Activated CD4-positive, alpha-beta memory T cell treated with anti-CD3 and anti-CD28 coated beads, Interleukin-2, amount 10 ng/mL, durations not matched to agents 7 days and 5 days (primary cell): ENCODE measurements at places on chromosomes 3 and 15.
A peak's percentile ranks its signal among the peaks of the same experiment; 100 is the strongest.

DNA sequence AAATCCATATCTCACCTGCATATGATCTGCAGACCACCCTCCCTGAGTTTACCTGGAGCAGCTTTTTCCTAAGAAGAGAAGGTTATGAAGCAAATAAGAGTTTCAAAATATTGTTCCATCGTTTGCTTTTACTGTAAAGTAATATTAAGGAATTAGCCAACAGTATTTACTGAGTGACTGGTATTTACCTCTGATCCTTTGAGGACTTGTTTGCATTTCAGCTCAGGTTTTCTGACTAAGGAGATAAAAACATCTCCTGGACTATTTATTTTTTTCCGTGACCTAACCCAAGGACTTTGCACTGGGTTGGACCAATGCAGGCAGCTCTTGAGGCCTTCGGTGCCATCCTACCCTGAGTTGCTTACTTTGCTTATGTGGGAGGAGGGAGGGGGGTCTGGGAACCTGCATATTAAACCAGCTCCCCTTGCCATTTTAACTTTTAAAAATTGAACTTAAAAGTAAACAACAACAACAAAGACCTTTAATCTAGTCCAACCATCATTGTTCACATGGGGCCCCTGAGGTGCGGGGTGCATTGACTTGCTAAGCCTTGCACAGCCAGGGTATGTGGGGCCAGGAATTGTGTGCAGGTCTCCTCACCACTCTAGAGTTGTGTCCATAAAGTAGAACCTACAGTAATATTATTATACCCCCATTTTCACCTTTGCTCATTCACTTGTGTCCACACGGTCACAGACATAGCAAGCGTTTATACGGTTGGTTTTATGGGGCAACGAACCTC lies 39.3 kb downstream of the TRAK1 start:
- H3K4me3 ChIP-seq = no peak overlapping the region
- H3K36me3 ChIP-seq = peaks cover 9% of the 10 kb centered on the region
- H3K27me3 ChIP-seq = no peaks in the 10 kb centered on the region
- DNase-seq = no peak

- peaks cover 5% of the 10 kb centered on the region for H3K27me3 ChIP-seq
- H3K4me3 ChIP-seq = no peak overlapping the region
- H3K27ac ChIP-seq = no peak overlapping the region
- no peak for DNase-seq
Observed at GRCh38 chr15:26091184-26091583, 228.1 kb upstream of the ATP10A start.

GRCh38 chr3:88059380-88060170 lies 520 bp downstream of the ZNF654 start:
- peak overlapping the region; percentile 95 for H3K27ac ChIP-seq
- no peaks in the 10 kb centered on the region for H3K27me3 ChIP-seq
- H3K4me1 ChIP-seq = peaks cover 56% of the 10 kb centered on the region
- DNase-seq = no peak

GRCh38 chr3:30368978-30369377 lies 237.4 kb upstream of the TGFBR2 start:
- no peak overlapping the region for H3K4me3 ChIP-seq
- no peaks in the 10 kb centered on the region for H3K4me1 ChIP-seq
- H3K27me3 ChIP-seq = peaks cover 3% of the 10 kb centered on the region
- H3K27ac ChIP-seq = no peak overlapping the region

DNA sequence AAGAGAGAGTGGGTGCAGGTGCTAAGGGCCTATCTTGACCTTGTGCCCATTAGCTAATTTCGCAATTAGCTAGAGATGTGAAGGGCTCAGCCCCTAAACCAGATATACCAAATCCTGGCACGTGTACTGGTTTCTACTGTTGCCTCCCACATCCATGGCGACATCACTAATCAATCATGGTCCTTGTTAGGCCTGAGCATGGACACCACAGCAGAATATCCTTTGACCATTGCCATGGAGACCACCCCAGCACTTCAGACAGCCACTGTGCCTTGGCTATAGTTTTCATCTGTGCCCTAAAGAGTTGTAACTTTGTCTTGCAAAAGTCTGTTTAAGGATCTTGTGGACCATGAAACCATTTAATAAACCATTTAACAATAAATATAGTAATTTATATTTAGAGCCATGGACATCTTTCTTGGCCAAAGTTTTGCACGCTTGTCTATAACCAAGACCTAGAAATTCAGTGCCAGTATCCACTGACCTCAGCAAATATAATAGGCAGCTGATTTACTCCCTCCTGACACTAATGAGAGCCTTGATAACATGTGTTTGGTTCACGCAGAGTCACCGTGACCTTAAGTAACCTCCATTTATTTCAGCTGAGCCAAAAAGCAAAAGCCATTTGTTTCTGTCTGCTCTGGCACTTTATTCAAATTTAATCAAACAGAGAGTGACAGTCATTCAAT lies 43.4 kb downstream of the COLQ start:
- no peak overlapping the region for H3K27ac ChIP-seq
- no peak overlapping the region for H3K4me3 ChIP-seq
- no peaks in the 10 kb centered on the region for H3K36me3 ChIP-seq
- H3K4me1 ChIP-seq = no peaks in the 10 kb centered on the region
- DNase-seq = no peak

DNA sequence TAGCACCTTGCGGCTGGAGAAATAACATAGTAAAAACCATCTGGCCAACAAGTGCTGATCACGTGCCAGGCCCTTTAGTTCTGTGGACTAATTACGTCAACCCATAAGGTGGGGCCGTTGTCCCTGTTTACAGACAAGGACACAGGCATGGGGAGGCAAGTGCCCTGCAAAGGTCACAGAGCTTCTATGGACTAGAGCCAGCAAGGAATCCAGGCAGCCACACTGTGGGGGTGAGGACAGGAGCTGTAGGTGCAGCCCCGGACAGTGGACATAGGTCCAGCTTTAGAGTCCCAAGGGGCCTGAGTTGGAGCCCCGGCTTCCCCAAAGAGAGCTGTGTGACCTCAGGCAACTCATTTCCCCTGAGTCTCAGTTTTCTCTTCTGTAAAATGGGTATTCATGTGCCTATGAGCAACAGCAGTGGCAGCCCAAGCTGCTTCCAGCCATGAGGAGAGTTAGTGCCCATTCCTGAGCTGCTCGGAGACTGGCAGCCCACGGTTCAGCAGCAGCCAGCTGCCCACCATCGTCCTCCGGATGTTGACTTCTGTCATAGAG lies 13.9 kb downstream of the CHST13 start:
- H3K4me1 ChIP-seq = peaks cover 3% of the 10 kb centered on the region
- H3K27me3 ChIP-seq = peaks cover 10% of the 10 kb centered on the region
- H3K4me3 ChIP-seq = no peak overlapping the region
- DNase-seq = no peak
- no peaks in the 10 kb centered on the region for H3K36me3 ChIP-seq
- no peak overlapping the region for H3K27ac ChIP-seq

DNA sequence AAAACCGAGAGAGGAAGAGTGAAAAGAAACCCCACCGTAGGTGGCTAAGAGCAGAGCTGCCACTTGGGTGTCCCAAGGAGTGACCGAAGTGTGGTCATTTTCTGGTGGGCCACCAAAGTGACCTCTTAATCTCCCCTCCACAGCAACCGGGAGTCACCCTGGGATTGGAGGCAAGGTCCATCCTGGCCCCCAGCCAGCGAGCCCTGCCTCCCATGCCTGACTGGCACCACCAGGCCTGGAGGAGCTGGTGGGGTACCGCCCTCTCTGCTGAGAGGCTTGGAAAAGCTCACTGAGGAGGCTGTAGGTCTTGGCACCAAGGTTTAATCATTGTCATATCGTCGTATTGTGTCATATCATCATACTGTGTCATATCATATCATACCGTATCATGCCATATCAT lies 74.0 kb upstream of the TRPM1 start:
- peaks cover under 1% of the 10 kb centered on the region for H3K27me3 ChIP-seq
- H3K4me1 ChIP-seq = peaks cover 13% of the 10 kb centered on the region
- DNase-seq = no peak
- peaks cover 4% of the 10 kb centered on the region for H3K36me3 ChIP-seq

- H3K4me3 ChIP-seq = no peak overlapping the region
- no peaks in the 10 kb centered on the region for H3K36me3 ChIP-seq
- peaks cover 4% of the 10 kb centered on the region for H3K4me1 ChIP-seq
- peaks cover 24% of the 10 kb centered on the region for H3K27me3 ChIP-seq
- H3K27ac ChIP-seq = no peak overlapping the region
Observed at GRCh38 chr15:57789225-57789624, 82.7 kb downstream of the POLR2M start.

GRCh38 chr3:63964681-63965485 lies 52.7 kb upstream of the SCAANT1 start:
- no peak for DNase-seq
- H3K4me3 ChIP-seq = no peak overlapping the region
- H3K27me3 ChIP-seq = no peaks in the 10 kb centered on the region
- peaks cover 15% of the 10 kb centered on the region for H3K36me3 ChIP-seq
- H3K27ac ChIP-seq = peak overlapping the region; percentile 29

DNA sequence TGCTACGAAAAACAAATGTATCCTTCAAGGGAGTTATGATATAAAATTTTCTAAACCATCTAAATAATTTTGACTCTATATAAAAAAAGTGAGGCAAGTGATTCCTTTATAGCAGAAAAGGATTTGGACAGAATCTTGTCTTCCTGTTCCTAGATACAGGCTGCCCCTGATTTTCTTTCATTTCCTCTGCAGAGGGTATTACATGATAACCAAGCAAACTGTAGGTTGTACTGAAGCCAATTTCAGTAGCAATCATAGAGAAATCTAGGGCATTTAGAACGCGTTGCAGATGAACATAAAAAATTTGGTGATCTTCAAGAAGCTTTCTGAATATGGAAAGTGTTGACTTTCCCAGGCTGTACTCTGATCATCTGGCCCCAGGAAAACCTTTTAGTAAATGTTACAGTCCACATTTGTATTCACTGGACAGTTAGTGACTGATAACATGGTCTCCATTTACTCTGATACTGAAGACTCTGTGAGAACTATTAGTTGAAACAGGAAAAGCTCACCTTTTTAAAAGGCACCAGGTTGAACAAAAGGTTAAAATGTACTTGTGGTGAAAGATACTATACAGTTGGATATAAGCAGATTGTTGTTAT lies 9.1 kb upstream of the UTS2B start:
- H3K4me3 ChIP-seq = no peak overlapping the region
- no peaks in the 10 kb centered on the region for H3K36me3 ChIP-seq
- H3K27me3 ChIP-seq = no peaks in the 10 kb centered on the region

- H3K27ac ChIP-seq = no peak overlapping the region
- no peak for DNase-seq
- no peaks in the 10 kb centered on the region for H3K4me1 ChIP-seq
- no peak overlapping the region for H3K4me3 ChIP-seq
- H3K36me3 ChIP-seq = no peaks in the 10 kb centered on the region
- H3K27me3 ChIP-seq = peaks cover 7% of the 10 kb centered on the region
Observed at GRCh38 chr3:185164428-185165217, 11.8 kb upstream of the C3orf70 start.

DNA sequence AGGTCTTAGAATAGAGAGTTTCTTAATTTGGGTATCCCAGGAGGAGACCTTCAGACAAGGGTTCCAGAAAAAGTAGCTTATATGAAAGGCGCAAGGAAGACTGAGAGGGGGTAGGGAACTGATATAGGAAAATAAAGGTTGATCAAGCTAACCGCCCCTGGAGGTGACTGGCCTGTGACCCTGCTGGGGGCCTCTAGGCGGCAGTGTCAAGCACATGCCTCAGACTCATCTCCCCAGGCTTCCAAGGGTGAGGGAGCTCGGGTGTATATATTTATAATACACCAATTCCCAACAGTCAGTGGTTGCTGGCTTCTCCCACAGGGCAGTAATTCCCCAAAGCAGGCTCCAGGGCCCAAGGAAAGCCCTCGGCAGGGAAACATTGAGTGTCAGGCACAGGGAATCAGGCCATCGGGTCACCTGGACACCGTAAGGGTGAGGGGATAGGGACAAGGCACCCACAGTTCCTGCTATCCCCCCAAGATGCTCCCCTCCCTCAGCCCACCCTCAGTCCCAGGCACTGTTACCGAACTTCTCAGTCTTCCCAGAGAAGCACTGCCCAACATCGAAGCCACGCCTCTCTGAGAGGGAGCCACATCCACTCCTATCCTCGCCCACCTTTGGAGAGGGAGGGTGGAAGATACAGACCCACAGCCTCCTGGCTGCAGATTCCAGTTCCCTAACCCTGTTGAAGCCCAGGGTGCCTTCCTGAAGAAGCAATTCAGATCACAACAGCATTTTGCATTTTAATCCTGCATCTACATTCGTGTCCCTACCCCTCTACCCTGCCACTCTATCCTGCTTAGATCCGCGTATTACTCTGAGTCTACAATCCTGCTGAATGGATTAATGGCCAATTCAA lies 19.5 kb upstream of the CAV3 start:
- no peak for DNase-seq
- no peak overlapping the region for H3K27ac ChIP-seq
- H3K4me3 ChIP-seq = no peak overlapping the region
- no peaks in the 10 kb centered on the region for H3K36me3 ChIP-seq

DNA sequence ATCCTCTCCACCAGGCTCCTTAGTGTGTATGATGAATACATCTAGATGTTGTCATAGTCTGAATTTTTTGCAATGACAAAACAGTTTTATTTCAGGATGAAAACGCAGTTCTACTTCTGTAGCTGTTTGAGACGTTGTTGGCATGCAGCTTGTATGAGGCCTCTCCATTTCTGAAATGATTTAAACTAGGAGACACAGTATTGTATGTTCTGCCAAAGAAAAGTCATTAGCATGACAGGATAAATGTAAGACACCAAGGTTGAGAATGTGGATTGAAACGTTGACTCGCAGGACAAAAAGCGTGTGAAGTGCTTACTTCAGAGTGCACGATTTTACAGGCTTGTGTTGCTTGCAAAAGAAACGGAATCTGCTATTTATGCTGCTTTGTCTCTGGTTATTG lies 35.3 kb downstream of the ABHD17C start:
- no peak overlapping the region for H3K27ac ChIP-seq
- H3K36me3 ChIP-seq = no peaks in the 10 kb centered on the region
- H3K4me1 ChIP-seq = no peaks in the 10 kb centered on the region
- no peak overlapping the region for H3K4me3 ChIP-seq
- DNase-seq = no peak

DNA sequence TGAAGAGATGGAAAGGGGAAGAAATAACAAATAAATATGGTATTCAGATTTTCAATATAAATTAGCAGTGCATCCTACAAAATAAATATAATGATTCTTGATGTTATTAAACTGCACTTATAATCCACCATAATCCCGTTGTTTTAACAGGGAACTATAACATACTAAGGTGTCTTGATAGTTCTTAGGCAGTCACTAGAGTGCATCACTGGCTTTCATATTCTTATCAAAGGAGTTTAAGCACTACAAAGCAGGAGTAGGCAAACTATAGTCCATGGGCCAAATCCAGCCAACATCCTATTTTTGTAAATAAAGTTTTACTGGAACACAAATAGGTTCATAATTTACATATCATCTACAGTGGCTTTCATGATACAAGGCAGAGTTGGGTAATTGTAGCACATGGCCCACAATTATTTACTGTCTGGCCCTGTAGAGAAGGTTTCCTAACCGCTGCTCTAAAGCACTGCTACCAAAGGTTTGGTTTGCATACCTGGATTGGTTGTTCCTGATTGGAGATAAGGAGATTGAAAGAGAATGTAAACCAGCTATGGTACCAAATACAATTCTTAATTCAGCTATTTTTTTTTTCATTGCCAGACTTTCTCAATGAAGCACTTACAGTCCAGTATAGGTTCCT lies 104.3 kb downstream of the ZNF280D start:
- H3K27ac ChIP-seq = no peak overlapping the region
- no peaks in the 10 kb centered on the region for H3K27me3 ChIP-seq
- peaks cover 5% of the 10 kb centered on the region for H3K36me3 ChIP-seq
- DNase-seq = no peak
- peaks cover 8% of the 10 kb centered on the region for H3K4me1 ChIP-seq
- no peak overlapping the region for H3K4me3 ChIP-seq

- H3K4me3 ChIP-seq = peak overlapping the region; percentile 28
- no peak overlapping the region for H3K27ac ChIP-seq
- peaks cover 17% of the 10 kb centered on the region for H3K4me1 ChIP-seq
- no peaks in the 10 kb centered on the region for H3K36me3 ChIP-seq
- peak; percentile 63 for DNase-seq
- peaks cover 18% of the 10 kb centered on the region for H3K27me3 ChIP-seq
Observed at GRCh38 chr3:107429320-107430181, 52.3 kb downstream of the CCDC54 start.
